Lung (tissue), 17 donors: ENCODE measurements at places on chromosomes 1 and 21. TPM values are rescaled to one million over a fixed set of nuclear protein-coding genes. Genes with fewer than 3 reads are reported as not detected.

Gene DMRTA2
- not detected for total RNA-seq

Gene KCNJ15
- total RNA-seq, result 76.4 TPM

Gene KIAA1614
- total RNA-seq, result 6.2 TPM

Gene CSF3R
- total RNA-seq, result 129 TPM

Gene PAQR7
- 12.1 TPM for total RNA-seq

Gene SYNC
- 15.4 TPM for total RNA-seq

Gene RORC
- 24.7 TPM for total RNA-seq

Gene CYP4B1
- total RNA-seq, result 75.7 TPM

Gene OR2T35
- total RNA-seq, result not detected

Gene CADM3
- 3.7 TPM for total RNA-seq

Gene MNDA
- total RNA-seq, result 27.2 TPM

Gene GIPC2
- total RNA-seq, result 2.4 TPM

Gene CGN
- total RNA-seq, result 74.9 TPM

Gene BARHL2
- total RNA-seq, result not detected

Gene APCS
- not detected for total RNA-seq

Gene KIF17
- 6.3 TPM for total RNA-seq

Gene DYNLT5
- total RNA-seq, result 11.1 TPM

Gene NPHS2
- total RNA-seq, result not detected

Gene KRTAP12-2
- not detected for total RNA-seq

Gene CELA3B
- total RNA-seq, result not detected

Gene TRPM2
- 5.9 TPM for total RNA-seq
